GM10248 (cell line): ENCODE measurements at places on chromosomes 3 and 15.
A peak's percentile ranks its signal among the peaks of the same experiment; 100 is the strongest.

- no peak for DNase-seq
Measured at GRCh38 chr3:115666920-115667737, 43.8 kb downstream of the GAP43 start.

GRCh38 chr3:9218514-9218846, 31.0 kb downstream of the SRGAP3 start:
- no peak for DNase-seq

- DNase-seq = no peak
Measured at GRCh38 chr3:33441225-33441976, 1.2 kb upstream of the UBP1 start.

GRCh38 chr3:149739396-149739795, 12.9 kb downstream of the COMMD2 start:
- no peak for DNase-seq

- DNase-seq = no peak
Measured at GRCh38 chr3:135419155-135419554, 546.4 kb upstream of the PPP2R3A start.

- no peak for DNase-seq
Measured at GRCh38 chr3:41464858-41465257, 265.6 kb downstream of the CTNNB1 start.

DNA sequence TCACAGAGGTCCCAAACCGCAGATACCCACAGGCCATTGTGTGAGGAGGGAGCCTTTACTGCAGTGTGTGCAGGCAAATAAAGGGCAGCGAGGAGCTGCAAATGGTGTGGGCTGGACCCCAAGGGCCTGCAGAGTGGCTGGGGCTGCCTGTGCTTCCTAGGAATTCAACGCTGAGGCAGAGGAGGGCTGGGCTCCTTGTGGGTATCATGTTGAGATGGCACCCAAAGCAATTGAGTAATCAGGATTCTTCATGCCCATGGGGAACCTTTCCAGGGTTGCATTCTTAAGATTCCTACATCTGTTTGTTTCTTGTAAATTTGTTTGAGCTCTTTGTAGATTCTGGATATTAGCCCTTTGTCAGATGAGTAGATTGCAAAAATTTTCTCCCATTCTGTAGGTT, 85.4 kb upstream of the LIPC start:
- no peak for DNase-seq

GRCh38 chr15:70121624-70122302, 24.0 kb upstream of the TLE3 start:
- DNase-seq = no peak

GRCh38 chr3:16654976-16655375, 49.8 kb upstream of the DAZL start:
- DNase-seq = no peak

GRCh38 chr3:153138276-153139210, 23.5 kb upstream of the RAP2B start:
- peak; percentile 39 for DNase-seq

GRCh38 chr3:133574260-133574881, 885 bp downstream of the CDV3 start:
- peak; percentile 68 for DNase-seq

DNA sequence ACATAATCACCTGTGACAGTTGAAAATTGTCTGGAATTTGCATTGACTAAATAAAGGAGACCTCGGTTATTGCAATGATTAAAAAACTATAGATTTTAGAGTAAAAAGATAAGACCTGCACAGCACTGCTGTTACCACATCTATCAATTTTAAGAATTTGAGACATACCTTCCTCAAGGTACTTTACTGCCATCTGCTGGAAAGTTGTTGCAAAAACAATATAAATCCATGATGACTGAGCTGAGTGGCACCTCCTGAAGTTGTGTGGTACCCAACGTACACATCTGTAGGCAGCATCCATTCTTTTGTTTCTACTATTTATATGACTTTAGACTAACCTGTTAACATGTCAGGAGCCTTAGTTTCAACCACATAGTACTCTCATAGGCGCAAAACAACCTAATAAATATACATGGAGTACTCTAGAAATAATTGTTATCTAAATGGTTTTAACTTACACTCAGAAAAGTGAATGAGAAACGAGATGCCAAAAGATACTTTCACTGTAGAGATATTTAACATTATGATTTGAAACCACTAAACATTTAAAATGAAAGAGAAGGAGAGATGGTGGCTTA, 106.7 kb downstream of the GHSR start:
- DNase-seq = peak; percentile 51

DNA sequence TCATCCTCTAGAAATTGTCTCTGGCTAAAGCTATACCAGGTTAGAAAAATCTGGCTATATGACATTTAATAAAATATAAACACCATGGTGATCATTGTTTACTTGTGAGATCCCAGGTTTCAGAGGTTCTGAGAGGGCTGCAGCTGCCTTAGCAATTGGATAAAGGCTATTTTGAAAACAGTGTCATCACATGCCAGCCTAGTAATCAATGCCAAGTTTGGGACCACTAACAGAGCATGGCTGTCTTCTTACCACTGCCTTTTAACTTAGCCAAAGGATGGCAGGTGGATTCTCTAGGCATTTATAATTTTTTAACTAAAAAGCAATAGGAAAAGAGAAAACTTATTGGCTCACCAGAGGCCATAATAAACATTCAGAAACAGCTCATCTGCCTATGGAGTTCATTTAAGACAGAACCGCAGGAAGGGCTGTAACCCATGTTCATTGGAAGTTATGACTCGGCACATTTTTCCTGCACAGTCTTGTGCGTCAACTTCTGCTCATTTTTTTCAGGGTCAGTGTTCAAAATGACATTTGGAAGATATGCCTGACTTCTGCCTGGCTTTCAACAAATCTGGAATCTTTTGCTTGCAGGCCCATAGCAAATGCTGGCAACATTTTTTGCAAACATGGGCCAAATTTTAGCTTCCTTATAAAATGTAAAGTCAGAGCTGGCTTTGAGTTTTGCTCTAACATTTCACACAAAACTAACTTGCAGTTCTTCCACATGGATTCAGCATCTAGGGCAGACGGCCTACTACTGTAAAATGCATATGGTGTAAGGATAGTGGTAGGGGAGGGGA, 476.0 kb upstream of the TBL1XR1 start:
- DNase-seq = no peak

GRCh38 chr3:188092648-188093047, 61.3 kb upstream of the LPP start:
- DNase-seq = no peak

- DNase-seq = no peak
Measured at GRCh38 chr3:128425142-128425845, 41.4 kb downstream of the DNAJB8 start.

DNA sequence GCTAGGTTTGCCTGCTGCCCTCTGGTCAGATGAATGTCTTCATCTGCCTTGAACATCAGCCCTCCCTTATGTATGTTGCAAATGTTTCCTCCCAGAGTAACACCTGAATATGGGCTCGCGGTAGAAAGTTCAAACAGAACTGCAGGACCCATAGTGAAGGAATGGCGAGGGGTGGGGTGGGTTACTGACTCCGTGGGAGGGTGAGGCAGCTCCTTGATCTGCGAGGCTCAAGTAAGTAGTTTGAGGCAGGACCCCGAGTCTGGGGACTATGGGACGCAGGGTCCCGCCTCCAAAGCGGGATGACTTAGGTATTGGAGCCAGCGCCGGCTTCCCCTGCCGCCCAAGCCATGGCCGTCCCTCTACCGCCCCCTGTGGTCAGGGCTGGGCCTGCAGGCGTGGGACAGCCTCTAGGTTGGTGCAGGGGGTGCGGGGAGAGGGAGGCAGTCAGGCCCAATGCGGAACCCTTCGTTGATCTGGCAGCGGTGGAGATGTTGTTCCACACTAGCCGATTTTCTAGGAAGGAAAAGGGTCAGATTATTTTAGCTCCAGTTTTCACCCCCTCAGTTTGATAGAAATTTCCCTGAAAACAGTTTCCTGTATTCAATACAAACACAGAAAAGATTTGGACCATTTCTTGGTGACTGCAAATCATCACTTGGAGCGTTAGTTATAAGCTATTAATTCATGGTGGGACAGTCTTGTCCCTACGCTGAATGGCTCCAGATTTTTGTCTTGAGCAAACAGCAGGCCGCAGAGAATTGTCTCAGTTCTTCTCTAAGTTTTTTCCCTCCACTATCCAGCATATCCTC, 72.3 kb downstream of the CORO2B start:
- DNase-seq = peak; percentile 59

DNA sequence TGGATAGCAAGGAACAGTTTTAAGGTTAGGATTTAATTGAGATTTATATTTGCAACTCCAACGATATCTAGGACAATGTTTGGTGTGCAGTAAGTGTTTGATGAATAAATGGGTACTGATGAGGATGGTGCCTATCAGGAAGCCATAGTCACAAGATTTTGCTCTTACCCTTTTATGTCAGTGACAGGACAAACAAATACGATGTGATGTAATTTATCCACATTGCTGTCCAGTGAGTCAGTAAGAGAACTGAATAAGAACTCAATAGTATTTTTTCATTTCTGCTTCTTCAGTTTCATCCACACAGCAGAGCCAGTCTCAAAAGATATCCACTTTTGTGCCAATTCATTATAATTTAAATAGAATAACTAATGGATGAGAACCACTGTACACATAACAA, 18.5 kb downstream of the C3orf85 start:
- DNase-seq = no peak
